ENCODE measurements at places on chromosomes 1 and 21.

- DNase-seq, result no peak
Observed at GRCh38 chr1:230690101-230690500, 23.8 kb downstream of the AGT start.

DNA sequence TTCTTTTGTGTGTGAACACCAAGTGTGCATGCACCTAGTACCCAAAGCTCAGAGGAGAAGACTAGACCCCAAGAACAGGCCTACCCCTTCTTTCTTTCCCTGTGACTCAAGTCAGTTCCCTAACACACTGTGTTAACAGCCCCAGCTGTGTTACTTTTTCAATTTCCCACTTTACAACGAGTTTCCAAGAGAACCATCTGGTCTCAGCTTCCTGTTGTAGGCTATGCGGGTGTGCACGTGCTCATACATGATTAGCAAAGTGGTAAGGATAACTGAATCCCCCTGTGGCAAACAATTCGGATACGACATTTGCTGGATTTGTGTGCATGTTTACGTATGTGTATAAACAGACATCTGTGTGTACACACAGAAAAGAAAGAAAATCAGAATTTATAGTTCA lies 17.9 kb downstream of the IFNAR2 start:
- no peak for DNase-seq

- peak; percentile 83 for DNase-seq
Observed at GRCh38 chr1:92960395-92961130, 699 bp downstream of the DIPK1A start.

GRCh38 chr1:154533952-154534844 lies 24.3 kb downstream of the UBE2Q1 start:
- no peak for DNase-seq

GRCh38 chr1:5970610-5971273 lies 21.5 kb downstream of the NPHP4 start:
- DNase-seq, result no peak

- DNase-seq, result no peak
Observed at GRCh38 chr21:16592381-16592780, 862.6 kb downstream of the USP25 start.

DNA sequence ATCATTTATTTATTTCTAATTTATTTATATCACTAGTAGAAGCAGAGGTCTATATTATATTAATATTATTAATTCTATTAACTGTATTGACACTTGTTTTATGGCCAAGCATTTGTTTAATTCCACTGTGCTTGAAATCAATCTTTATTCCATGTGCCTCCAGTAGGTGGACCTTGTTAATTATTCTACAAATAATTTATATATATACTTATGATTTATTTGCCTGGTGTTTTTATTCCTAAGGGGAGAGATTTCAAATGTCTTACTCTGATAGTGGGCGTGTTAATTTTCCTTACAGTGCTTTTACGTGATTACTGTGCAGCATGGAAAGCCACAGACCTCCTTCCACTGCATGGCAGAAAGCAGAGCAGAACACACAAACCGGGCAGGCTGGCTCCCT lies 17.5 kb upstream of the OR6N2 start:
- no peak for DNase-seq

GRCh38 chr1:22387919-22388580 lies 63.6 kb upstream of the ZBTB40 start:
- no peak for DNase-seq

DNA sequence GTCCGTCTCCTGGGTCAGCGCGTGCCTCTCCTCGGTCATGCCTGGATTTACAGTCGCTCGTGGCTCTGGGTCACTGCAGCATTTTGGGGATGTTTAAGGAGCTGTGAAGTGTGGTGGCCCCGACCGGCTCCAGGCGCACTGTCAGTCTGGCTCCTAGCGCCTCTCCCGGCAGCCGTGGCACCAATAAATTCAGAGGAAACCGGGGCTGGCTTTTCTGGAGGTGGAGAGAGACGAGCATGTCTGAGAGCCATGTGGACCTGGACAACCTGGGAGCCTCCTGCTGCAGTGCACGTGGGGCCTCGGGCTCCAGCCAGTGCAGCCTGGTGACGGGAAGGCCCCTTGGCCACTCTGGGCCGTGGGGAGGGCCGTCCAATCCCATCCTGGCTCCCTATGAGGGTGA lies 17.1 kb downstream of the PLCH2 start:
- DNase-seq, result no peak

- no peak for DNase-seq
Observed at GRCh38 chr21:43702785-43703034, 16.2 kb upstream of the PDXK start.

- peak; percentile 23 for DNase-seq
Observed at GRCh38 chr1:64986903-64987871, 20.8 kb upstream of the JAK1 start.

DNA sequence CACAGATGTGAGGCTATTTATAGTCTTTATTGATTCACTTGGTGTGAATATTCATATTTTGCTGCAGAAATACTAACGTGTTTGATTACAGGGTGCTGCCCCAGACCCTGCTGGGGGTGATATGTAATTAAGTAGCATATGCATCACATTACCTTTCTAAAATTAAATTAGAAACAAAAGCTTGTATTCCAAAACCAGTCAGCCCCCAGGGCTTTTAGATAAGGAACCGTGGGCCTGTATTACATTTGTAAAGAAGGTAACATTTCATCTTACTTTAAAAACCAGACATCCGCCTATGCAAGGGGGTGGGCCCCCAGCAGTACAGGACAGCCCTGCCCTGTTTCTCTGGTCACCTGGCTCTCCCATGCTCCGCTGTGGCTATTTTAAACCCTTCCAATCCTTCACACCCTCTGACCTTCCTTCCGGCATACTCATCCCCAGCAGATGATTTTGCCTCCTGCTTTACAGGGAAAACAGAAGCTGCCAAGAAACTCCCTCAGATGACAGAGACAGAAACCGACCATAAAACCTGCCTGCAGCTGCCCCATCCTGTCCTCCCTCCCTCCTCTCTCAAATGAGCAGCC lies 22.0 kb upstream of the KCNC4 start:
- DNase-seq, result no peak

- DNase-seq, result no peak
Observed at GRCh38 chr1:116326486-116326885, 46.6 kb upstream of the ATP1A1 start.

DNA sequence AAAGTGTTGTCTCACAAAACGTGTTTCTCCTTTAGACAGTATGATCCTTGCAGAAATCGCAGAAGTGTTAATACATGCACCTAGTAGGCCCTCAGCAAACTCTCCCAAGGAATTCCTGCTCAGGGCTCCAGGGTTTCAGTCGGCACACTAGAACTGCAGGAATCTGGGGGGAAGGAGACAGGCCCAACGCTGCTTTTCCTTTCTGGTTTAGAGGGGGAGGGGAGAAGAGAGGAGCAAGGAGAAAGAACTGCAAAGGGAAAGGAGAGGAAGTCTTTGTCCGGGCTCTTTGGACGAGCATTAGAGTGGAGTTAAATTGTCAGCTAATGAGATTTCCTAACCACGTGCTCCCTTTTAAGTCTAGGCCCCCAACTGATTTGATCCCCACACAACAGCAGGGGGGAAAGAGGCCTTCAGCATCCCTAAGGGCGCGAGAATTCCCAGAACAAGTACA lies 103.7 kb upstream of the SOD1 start:
- DNase-seq, result no peak

GRCh38 chr21:15772654-15773053 lies 42.9 kb downstream of the USP25 start:
- DNase-seq, result no peak

DNA sequence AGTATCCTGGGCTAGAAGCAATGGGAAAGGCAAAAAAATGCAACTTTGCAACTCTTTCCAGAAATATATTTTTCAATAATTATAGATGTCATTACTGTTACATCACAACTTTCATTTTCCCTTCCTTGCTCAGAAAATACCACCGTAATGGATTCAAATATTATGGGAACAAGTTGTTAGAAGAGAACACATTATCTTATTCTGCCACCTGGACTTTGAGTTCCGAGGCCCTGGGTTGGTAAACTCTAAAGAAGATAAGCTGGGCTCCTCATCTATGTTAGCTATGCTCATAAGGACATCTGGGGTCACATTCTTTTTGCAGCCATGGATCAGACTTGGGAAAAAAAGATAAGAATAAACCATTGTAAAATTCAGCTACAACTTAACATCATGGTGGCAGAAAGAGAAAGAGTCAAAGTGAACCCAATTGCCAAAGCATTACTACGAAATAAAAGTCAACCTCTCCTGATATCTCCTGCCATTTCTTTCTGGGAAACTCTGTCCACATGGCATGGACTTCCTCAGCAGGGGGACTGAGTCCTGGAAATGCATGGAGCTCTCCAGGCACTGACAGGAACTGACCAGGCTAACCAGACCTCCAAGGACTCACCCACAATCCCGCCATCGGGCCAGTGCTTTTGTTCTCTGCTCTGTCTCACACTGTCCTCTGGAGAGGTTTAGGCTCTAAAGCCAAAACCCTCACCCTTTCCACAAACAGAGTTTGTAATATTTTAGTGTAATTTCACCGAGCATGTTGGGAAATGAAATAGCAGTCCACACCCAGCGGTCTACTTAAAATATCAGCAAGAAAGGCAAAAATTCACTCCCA lies 499.1 kb upstream of the RUNX1 start:
- no peak for DNase-seq

DNA sequence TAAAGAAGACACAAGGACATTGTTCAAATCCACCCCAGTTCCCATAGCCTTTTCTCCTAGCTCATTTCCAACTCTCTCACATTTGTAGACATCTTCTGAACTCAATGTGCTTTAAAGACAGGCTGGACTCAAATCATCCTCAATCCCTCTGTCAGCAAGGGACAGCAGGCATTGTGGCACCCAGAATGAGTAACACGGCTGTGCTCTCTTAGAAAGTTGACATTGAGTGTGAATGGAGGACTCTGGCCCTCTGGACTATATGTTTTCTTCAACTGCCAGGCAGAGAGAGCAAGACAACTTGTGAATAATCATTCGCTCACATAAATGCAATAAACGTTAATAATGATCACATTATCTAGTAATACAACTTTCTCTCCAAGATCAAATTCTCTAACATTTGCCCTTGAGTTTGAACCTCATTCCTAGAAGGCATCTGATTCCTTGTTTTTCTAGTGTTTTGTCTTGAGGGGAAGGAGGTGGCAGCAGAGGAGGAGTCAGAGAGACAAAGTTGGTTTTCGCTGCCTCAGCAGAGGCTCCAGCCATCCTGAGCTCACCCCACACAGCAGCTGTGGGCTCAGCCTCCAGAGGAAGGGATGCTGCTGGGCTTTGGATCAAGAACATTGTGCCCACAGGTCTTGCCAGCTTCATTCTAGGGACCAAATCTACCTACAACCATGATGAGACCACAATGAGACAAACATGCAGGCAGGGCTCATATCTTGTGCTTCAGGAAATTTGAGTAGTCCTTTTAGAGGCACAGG lies 85.1 kb downstream of the BCAR3 start:
- DNase-seq, result no peak

DNA sequence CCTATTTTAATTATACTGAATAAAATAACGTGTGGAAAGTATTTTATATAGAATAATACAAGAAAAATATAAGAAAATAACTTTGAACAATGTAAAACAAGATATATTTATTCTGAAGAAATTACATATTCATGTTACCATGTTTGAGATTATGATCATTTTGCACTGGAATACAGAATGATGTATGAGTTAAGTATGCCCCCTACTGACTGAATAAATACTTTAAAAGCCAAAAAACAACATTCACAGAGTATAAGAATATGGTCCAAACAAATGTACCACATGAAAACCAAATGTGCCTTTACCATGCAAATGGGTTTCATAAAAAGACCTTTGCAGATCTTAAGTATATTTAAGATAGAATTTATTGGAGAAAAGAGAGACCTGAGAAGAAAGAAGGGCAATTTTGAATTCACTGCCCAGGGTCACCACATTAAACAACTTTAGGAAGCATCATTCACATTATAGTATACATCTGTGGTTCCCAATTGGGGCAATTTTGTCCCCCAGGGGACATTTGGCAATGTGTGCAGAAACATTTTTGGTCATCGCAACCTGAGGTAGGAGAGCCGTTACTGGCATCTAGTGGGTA lies 136.6 kb upstream of the GFI1 start:
- DNase-seq, result peak; percentile 29

DNA sequence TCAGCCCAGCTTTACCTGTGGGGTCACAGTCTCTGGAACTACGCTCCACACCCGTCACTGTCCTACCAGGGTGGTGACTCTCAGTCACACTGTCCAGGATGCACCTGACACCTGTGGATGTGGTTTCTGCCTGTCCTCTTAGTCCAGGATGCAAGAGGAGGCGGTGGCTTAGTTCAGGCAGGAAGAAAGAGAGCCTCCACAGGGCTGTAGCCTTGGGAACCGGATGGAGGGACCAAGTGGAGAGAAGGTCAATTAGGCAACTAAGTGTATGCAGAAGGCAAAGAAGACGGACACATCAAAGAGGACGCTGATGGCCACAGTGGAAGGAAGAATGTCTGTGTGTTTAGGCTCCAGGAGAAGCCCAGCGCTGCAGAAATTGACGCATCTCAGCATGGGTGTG lies 153.9 kb upstream of the IRF2BP2 start:
- DNase-seq, result no peak

DNA sequence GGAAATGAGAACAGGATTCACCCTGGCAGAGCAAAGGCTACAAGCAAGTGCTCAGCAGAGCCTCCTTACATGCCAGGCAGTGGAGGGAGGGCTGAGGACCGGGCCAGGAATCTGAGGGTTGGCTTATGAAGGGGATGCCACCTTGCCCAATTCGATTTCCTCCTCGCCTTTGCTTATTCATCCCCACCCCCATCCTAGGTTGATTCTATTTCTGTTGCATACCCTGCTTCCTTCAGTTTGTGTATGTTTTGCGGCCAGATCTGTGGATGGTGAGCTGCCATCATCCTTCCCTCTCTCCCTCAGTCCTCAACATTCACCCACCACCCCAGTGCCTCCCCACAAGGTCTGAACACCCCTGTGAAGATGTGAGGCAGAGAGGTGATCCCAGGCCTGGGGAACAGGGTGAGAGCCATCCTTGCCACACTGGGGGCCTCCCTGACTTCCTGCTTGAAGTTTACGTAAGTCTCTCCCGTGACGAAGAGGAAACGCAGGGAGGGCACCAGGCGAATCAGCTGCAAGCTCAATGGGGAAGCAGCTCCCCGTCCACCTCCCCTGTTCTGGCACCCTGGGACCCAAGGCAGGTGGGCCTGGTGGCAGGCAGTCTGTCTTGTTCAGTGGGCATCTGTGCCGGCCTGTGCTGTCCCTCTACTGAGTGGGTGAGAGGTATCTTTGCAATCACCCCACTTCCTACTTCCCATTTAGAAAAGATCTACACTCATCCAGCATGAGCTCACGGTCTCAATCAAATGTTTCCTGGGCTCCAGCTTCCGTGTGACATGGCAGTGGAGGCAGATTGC lies 50.6 kb upstream of the CNTN2 start:
- DNase-seq, result peak; percentile 18

DNA sequence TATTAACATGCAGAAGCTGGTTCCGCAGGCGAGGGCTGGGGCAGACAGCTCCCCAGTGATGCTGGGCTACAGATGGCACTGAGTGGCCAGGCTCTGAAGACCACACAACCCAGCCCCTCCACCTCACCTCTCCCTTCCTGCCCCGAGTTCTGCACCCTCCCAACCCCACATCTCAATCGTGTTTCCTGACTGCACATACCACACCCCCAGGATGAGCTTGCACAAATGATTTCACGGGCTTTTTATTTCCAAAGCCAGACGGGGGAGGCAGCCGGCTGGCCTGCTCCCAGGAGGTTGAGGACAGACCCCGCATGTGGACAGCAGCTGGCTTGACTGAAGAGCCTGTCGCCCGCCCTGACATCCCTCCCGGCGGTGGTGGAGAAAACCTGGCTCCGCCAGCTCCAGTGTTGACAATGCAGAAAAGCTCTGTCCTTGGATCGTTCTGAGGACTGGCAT lies 21.4 kb upstream of the ALDH4A1 start:
- no peak for DNase-seq

GRCh38 chr1:15953294-15953771 lies 22.6 kb downstream of the ZBTB17 start:
- no peak for DNase-seq

GRCh38 chr1:108028841-108029388 lies 63.9 kb upstream of the VAV3 start:
- DNase-seq, result no peak
